ENCODE measurements at places on chromosomes 13 and 19.

DNA sequence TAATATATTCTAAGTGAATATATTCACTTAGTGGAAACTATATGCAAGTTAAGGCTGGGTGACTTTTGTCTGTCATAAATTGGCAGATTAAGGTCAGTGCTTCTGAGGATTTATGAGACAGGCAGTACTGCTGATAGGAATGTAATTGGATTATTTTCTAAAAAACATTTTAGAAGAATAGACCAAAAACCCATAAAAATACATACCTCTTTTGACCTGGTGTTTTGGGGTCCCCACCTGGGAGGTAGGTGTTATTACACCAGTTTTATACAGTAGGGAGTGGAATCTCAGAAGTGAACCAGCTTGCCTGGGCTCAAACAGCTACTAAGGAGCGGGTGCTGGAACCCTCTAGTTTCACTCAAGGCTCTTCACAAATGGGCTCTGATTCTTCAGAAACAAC lies 25.3 kb downstream of the COG3 start:
- DNase-seq, result no peak

- DNase-seq, result no peak
These were observed 31.9 kb downstream of the HTR2A start for GRCh38 chr13:46864941-46865340.

GRCh38 chr19:13526552-13526951 lies 20.3 kb upstream of the CACNA1A start:
- peak; percentile 26 for DNase-seq

- DNase-seq, result no peak
These were observed 3.9 kb downstream of the UPF3A start for GRCh38 chr13:114285166-114285808.

DNA sequence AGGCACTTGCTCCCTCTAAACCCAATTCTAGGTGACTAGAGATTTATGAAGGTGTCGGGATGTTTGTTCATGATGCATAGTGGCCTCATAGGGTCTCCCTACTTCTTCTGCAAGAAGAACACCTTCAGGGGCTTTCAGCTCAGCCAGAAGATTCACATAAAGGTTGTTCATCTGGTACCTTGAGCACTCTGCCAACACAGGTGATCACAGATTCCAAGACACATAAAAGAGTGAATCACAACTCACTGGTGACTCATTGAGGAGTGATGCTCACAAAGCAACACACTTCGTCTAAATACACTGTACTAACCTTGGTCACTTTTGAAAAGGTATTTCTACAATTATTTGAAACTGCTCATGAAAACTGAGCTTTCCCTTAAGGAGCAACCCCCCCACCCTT lies 6.8 kb upstream of the ZNF324 start:
- no peak for DNase-seq
